Eye (tissue), 1 donor: ENCODE measurements at places on chromosomes 5 and 9.

DNA sequence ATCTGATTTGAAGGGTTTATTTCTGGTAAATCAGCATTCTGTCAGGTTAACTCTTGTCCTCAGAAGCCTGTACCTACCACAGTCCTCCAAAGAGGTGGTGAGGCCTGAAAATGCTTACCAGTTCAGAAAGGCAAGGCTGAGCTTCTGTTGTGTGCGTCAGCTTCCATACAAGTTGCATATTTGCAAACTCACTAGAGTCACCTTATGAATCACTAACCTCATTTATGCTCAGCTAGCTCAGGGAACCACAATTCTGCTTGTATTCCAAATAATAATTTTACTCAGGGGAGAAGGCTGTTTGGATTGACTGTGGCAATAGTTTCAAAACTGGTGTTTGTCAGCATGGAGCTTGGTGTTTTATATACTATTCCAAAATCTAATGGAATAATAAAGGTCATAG lies 355.1 kb upstream of the RFX3 start:
- no peak for DNase-seq

- DNase-seq = no peak
Measured at GRCh38 chr5:62550103-62550502, 28.5 kb upstream of the LRRC70 start.

- DNase-seq = no peak
Measured at GRCh38 chr5:15117688-15118087, 246.1 kb upstream of the ANKH start.

- DNase-seq = no peak
Measured at GRCh38 chr5:4095918-4096630, 500.4 kb downstream of the IRX1 start.

DNA sequence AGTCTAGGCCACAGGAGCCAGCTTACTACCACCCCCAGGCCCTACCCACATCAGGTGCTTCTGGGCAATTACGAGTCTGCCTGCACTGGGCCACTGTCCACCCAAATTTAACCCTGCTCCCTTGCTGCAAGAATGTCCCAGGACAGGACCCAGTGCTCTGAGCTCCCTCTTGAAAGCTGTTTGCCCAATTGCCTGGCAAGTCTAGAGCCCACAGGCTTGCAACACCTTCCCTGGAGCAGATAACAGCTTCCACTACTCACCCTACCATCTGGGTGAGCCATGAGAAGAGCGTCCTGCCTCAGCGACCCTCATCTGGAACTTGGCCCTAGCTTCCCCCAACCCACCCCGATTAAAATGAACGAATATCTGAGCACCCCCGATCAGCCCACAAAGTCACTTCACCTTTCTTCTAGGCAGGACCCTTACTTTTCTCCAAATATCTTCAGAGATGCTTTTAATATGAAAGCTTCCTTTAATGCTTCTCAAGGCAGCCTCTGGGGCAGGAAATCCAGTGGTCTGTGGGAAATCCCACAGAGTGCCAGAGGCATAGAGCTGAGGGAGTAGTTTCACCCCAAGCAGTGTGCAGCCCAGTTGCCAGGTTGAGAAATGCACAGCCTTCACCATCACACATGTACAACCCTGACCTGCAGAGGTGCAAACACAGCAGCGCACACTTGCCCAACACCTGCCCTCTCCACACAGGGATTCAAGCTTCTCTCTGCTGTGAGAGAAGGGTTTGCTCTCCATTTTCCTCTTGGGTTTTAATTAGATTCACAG lies 10.6 kb downstream of the ACSL6 start:
- DNase-seq = no peak

DNA sequence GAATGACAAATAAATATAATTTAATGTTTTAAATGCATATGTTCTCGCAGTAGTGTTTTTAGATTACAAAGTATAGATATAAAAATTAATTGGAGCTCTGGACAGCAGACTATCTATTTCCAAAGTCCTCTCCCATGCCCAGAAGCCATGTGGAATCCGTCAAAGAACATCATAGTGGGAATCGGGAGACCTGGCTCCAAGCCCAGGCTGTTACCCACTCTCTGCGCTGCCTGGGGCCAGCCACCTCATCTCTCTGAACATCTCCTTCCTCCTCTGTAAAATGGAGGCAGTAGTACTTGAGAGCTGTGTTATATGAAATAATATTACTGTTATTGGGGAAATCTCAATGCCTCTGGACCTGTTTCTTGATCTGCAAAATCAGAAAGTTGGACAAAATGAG lies 58.1 kb upstream of the SLC30A5 start:
- no peak for DNase-seq

DNA sequence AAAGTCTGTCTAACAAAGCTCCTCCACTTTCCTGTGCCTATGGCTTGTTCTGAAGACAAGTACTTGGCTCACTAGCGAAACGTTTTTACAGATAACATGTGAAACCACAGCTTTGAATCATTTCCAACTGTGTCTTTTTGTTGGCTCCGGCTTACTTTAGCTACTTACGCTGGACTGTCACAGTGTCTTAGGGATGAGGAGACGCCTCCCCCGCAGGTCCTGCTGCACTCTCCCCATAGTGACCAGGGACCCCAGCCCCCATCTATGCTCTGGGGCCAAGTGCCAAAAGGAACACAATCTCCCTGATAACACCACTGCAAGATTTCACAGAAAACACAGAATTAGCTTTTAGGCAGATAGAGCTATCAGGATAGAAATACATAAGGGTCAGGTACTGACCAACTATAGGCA lies 219.1 kb downstream of the ADAMTS6 start:
- peak; percentile 85 for DNase-seq
